IMR-90 (cell line): ENCODE measurements at places on chromosomes 4 and X. TPM values are rescaled to one million over a fixed set of nuclear protein-coding genes. Genes with fewer than 3 reads are reported as not detected.

F11 gene
- polyA plus RNA-seq: not detected in 2 replicates

RNF175 gene
- not detected in 2 replicates for polyA plus RNA-seq

ZNF185 gene
- polyA plus RNA-seq: 6.2 and 6.3 TPM in 2 replicates

PNMA6F gene
- polyA plus RNA-seq: not detected in 2 replicates

DNA sequence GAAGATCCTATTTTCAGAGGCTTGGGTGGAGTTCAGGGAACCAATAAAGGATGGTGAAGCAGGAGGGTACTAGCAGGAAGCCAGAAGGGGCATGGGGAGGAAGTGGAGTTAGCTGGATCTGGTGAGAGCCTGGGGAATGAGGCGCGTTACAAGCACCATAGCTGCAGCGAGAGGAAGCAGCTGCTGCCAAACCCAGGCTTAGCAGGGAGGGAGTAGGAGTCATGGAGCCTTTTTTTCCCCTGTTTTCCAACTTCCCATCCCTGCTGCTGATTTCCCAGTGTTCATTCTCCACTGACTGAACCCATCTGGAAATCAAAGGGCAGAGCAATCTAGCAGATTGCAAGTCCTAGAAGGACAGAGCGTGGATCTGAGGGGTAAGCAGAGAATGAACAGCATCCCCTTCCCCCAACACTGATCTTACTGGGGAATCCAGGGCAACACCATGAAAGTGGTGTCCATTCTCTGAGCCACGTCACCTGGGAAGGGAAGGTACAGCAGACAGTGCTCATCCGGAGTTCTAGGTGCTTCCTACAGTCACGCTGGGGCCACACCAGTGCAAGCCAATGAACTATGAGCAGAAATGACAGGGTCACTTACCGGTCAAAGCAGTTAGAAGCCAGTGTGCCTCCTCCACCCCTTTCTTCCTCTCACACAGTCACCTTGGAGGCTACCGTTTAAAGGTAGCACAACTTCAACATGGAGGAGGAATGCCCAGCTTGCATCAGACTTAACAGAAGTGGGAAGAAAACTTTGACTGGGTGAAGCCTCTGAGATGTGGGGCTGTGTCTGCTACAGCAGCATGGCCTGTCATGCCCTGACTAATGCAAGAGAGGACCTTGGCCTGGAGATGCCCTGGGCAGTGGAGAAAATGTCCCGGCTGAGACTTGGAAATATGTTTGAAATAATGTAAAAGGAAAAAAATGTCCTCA, 36.7 kb downstream of the SMIM20 start:
- no peak for DNase-seq

DNA sequence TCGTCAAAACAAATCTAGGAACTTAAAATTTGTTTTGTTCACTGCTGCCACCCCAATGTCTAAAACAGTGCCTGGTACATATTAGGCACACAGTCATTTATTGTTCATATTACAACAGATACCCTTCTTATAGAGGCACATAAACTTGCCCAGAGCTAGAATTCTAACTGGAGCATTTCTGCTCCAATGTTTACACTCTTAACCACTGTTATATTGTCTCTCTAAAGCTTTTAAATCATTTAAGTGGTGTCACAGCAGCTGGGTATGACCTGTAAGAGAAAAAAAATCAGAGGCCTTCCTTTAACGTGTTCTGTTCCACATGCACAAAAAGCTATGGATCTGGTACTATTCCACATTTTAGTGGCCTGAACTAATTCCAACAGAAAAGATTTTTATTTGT, 3.0 kb downstream of the UBE2D3 start:
- peak; percentile 15 for DNase-seq

GRCh38 chrX:119887721-119888425, 7.8 kb upstream of the AKAP14 start:
- peak; percentile 30 for DNase-seq

- no peak for DNase-seq
Measured at GRCh38 chr4:129994715-129995114, 898.8 kb downstream of the C4orf33 start.

DNA sequence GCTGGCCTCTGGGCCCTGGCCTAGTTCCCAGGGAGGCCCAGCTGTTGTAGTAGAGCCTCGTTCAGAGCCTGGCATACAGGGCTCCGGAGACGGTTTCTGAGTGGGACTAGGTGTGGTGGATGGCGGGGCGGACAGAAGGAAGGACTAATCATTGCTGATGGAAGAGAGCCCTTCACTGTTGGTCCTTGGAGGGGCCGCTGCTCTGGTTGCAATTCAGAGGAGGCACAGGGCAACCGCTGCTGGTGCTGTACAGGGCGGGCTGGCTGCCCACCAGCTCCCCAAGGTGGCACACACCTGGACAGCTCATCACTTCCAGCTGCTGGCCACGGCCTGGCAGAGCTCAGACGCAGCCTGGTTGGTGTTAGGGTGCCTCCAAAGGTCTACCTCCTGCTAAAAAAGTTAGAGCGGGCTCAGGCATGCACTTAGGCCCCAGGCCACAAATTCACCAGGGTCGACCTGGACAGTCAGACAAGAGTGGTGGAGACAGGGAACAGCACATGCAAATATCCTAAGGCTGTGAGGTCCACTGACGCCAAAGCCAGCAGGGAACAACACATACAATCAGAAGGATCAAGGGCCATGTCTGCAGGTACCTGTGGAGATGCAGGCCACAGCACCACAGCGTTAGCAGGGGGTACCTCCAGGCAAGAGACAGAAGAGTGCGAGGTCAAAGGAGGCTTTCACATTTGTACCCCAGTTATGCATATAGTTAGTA, 7.5 kb upstream of the RNF4 start:
- no peak for DNase-seq

GRCh38 chrX:8306291-8306925, 135.3 kb upstream of the VCX2 start:
- no peak for DNase-seq

GRCh38 chr4:17794730-17795129, 13.3 kb upstream of the FAM184B start:
- DNase-seq: no peak
